ENCODE measurements at places on chromosomes 7 and 10.

DNA sequence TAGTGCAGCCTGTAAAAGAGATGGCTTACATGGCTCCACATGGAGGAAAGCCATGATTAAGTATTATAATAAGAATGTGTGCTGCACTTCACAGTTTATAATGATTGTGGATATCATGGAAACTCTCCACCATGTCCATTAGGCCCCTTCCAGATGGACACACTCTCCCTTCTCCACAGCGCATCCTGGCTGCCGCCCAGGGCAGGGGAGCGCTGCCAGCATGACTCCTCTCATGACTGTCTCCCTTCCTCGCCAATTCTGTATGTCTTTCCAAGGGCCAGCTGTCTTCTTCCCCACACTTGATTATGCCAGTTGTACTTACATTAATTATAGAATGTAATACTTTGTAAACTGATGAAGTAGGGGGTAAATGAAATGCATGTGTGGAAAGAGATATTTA, 259.3 kb upstream of the TMEM72 start:
- H3K4me1 ChIP-seq = no peaks in the 10 kb centered on the region
- H3K27me3 ChIP-seq = no peaks in the 10 kb centered on the region
- no peak for DNase-seq
- no peak overlapping the region for H3K27ac ChIP-seq
- H3K4me3 ChIP-seq = no peak overlapping the region
- H3K36me3 ChIP-seq = no peaks in the 10 kb centered on the region

GRCh38 chr10:106768204-106768603, 396.3 kb downstream of the SORCS1 start:
- no peak for DNase-seq
- H3K27ac ChIP-seq = no peak overlapping the region
- H3K4me1 ChIP-seq = no peaks in the 10 kb centered on the region
- no peaks in the 10 kb centered on the region for H3K36me3 ChIP-seq
- H3K27me3 ChIP-seq = no peaks in the 10 kb centered on the region
- H3K4me3 ChIP-seq = no peak overlapping the region

DNA sequence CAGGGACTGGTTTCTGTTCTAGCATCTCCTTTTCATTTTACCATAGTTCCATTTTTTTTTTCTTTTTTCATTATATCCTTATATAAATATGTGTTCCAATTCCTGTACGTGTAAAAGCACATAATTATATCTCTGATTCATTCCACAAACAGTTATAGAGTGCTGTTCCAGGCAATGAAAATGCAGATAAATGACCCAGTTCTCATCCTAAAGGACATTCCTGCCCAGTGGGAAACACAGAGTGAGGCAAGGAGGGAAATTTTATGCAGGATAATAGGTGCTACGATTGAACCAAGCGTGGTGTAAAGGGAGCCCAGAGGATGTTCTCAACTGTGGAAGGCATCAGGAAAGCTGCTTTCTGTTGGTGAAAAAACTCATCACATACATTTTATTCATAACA, 408.1 kb downstream of the GATA3 start:
- no peak for DNase-seq
- no peaks in the 10 kb centered on the region for H3K36me3 ChIP-seq
- no peak overlapping the region for H3K27ac ChIP-seq
- H3K4me1 ChIP-seq = no peaks in the 10 kb centered on the region
- H3K27me3 ChIP-seq = no peaks in the 10 kb centered on the region
- H3K4me3 ChIP-seq = no peak overlapping the region

DNA sequence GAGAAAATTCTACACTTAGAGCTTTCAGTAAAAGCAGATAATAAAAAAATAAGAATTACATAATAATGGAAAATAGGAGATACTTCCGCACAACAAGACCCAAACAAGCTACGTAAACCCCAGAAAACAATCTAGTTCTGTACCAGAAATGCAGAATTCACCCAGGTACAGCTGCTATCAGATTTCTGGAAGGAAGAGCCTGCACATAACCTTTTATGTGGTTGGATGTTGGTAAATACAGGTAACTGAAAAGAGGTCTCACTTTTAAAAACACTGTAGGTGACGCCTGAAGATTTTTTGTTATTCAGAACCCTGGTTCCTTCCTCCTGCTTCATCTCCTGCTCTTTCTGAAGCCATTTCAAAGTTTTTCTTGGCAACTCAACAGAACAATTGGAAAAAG, 29.9 kb downstream of the PANK1 start:
- H3K4me1 ChIP-seq = no peaks in the 10 kb centered on the region
- H3K27ac ChIP-seq = no peak overlapping the region
- H3K4me3 ChIP-seq = no peak overlapping the region
- DNase-seq = no peak

- H3K27ac ChIP-seq = no peak overlapping the region
- no peaks in the 10 kb centered on the region for H3K36me3 ChIP-seq
- no peak for DNase-seq
- H3K4me3 ChIP-seq = no peak overlapping the region
- H3K4me1 ChIP-seq = peaks cover 3% of the 10 kb centered on the region
- H3K27me3 ChIP-seq = no peaks in the 10 kb centered on the region
Measured at GRCh38 chr10:109957092-109957797, 33.9 kb upstream of the XPNPEP1 start.

- H3K4me1 ChIP-seq = peaks cover 4% of the 10 kb centered on the region
- no peak overlapping the region for H3K4me3 ChIP-seq
- H3K27me3 ChIP-seq = no peaks in the 10 kb centered on the region
- H3K27ac ChIP-seq = no peak overlapping the region
- no peaks in the 10 kb centered on the region for H3K36me3 ChIP-seq
Measured at GRCh38 chr7:30906515-30907240, 5.0 kb upstream of the AQP1 start.

DNA sequence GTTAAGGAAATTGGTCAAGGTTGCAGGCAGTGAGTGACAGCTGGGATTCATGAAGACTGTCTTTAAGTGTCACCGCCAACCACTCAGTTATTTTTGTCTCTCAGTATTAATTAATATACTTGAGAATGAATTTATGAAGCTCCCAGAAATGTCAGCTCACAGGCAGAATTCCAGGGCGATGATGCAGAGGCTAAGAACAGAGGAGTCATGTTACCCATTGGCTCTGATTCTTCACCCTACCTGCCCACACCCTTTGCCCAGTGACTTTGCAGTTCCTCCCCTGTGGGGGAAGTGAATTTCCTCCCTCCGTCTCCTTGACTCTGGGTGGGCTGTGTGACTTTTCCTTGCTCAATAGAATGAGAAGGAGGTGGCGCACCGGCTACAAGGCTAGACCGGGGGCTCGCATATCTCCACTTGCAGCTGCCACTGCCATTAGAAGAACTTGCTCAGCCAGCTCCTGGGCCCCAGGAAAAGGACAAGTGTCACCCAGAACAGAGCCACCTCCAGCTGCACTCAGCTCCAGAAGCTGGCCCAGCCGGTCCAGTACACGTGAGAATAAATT, 157.1 kb upstream of the PRKCQ start:
- peaks cover 35% of the 10 kb centered on the region for H3K4me1 ChIP-seq
- DNase-seq = peak; percentile 69
- H3K36me3 ChIP-seq = peaks cover 12% of the 10 kb centered on the region
- H3K4me3 ChIP-seq = peak overlapping the region; percentile 46
- H3K27me3 ChIP-seq = no peaks in the 10 kb centered on the region

DNA sequence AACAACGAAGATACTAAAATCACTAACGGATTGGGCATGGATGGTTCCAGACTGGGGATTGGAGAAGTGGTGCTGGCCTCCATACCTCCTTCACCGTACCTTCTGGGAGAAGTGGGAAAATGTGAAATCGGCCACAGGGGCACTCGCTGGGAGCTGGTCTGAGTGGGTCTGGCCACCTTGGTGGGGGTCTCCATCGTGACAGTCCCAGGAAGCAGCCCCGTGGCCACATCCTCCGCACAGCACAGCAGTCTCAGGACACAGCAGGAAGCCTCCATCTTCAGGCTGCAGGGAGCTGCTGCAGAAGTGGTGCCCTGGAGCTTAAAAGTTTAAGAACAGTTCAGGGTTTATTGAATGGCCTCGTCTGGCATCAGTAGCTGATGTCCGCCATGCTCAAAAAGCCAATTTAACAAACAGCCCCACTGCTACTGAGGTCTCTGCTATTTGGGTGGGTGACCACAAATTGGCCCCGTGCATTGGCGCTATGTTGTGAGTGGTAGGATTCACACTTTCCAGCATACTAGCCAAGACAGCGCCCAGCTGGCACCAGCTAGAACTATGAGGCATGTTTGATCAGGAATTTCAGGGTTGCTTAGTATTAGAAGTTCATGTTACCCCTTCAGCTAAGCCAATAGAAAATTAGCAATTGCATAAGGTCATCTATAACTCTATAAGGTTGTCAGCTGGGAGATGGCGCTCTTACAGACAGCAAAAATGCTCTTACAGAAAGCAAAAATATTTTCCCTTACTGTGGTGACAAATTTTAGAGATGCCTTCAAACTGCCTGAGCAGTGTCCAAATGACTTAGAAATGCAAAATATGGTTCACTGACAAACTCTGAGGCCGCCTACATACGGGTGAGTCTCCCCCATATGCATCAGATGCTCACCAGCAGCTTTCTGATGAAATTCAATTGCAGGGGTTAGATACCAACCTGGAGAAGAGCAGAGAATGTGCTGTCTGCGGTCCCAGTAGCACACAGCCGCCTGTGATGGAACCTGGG, 17.0 kb downstream of the PKD1L1 start:
- H3K36me3 ChIP-seq = no peaks in the 10 kb centered on the region
- no peak for DNase-seq
- H3K4me1 ChIP-seq = no peaks in the 10 kb centered on the region
- H3K4me3 ChIP-seq = no peak overlapping the region

DNA sequence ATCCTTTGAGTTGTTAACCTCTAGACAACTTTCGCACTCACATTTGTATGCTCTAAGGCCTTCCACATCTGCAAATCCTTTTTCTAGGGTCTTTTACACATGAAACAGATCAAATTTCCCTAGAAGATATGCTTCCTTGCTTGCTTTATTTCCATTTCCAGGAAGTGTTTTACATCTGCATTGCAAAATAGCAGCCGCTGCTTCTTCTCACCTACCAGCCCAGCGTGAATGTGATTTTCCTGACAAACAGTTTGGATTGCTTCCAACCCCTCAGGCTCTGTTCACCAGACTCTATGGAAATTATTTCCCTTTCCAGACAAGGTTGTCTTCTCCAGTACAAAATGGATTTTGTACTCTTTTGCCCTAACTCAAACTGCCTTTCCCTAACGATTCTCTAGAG, 50.9 kb upstream of the PAPSS2 start:
- DNase-seq = no peak
- H3K36me3 ChIP-seq = no peaks in the 10 kb centered on the region

DNA sequence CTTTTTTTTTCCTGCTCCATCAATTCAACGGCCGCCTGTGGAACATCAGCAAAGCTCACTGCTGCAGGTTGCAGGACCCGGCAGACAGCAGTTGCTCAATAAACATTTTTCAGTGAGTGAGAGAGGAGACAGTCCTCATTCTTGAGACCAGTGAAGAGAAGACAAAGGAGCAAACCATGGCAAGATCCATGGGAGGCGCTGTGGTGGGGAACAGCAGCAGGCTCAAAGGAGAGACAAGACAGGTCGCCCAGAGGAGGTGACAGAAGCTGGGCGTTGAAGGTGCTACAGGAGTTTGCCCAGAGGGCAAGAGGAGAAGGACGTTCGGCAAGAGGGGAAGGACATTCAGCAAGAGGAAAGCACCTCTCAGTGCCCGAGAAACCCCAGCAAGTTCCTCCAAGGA, 74.5 kb upstream of the FGFR2 start:
- no peaks in the 10 kb centered on the region for H3K36me3 ChIP-seq
- H3K4me3 ChIP-seq = no peak overlapping the region
- H3K27me3 ChIP-seq = no peaks in the 10 kb centered on the region

GRCh38 chr7:132685277-132685676, 109.0 kb upstream of the PLXNA4 start:
- DNase-seq = no peak
- H3K4me3 ChIP-seq = no peak overlapping the region
- H3K27me3 ChIP-seq = peaks cover 4% of the 10 kb centered on the region
- H3K36me3 ChIP-seq = no peaks in the 10 kb centered on the region
- no peak overlapping the region for H3K27ac ChIP-seq

- no peak overlapping the region for H3K27ac ChIP-seq
- no peaks in the 10 kb centered on the region for H3K27me3 ChIP-seq
- H3K4me3 ChIP-seq = no peak overlapping the region
- H3K36me3 ChIP-seq = peaks cover 23% of the 10 kb centered on the region
- DNase-seq = no peak
Measured at GRCh38 chr7:131483586-131483985, 72.8 kb downstream of the PODXL start.

GRCh38 chr7:78037603-78038002, 239.0 kb downstream of the PHTF2 start:
- no peaks in the 10 kb centered on the region for H3K36me3 ChIP-seq
- DNase-seq = no peak
- no peak overlapping the region for H3K4me3 ChIP-seq
- no peak overlapping the region for H3K27ac ChIP-seq

- H3K4me1 ChIP-seq = peaks cover 3% of the 10 kb centered on the region
- no peaks in the 10 kb centered on the region for H3K36me3 ChIP-seq
- H3K27ac ChIP-seq = no peak overlapping the region
- H3K4me3 ChIP-seq = no peak overlapping the region
- no peaks in the 10 kb centered on the region for H3K27me3 ChIP-seq
- no peak for DNase-seq
Measured at GRCh38 chr7:93948106-93948505, 26.6 kb downstream of the GNG11 start.

- H3K27me3 ChIP-seq = peaks cover 20% of the 10 kb centered on the region
- H3K27ac ChIP-seq = no peak overlapping the region
- DNase-seq = no peak
- no peaks in the 10 kb centered on the region for H3K36me3 ChIP-seq
- no peak overlapping the region for H3K4me3 ChIP-seq
Measured at GRCh38 chr7:25303281-25304181, 75.2 kb upstream of the NPVF start.

- peaks cover 38% of the 10 kb centered on the region for H3K4me1 ChIP-seq
- no peaks in the 10 kb centered on the region for H3K27me3 ChIP-seq
- no peaks in the 10 kb centered on the region for H3K36me3 ChIP-seq
- no peak for DNase-seq
Measured at GRCh38 chr10:79320316-79320715, 27.0 kb upstream of the PPIF start.

DNA sequence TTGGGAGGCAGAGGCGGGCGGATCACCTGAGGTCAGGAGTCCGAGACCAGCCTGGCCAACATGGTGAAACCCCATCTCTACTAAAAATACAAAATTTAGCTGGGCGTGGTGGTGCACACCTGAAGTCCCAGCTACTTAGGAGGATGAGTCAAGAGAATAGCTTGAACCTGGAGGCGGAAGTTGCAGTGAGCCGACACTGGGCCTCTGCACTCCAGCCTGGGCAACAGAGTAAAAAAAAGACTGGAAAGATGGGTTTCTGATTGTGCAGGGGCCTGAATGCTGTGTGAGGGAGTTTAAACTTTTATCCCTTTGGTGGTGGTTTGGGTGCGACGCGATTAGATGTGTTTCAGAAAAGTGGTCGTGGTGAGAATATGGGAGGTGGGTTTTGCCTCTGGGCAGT, 1.8 kb downstream of the CHST12 start:
- H3K4me1 ChIP-seq = peaks cover 16% of the 10 kb centered on the region
- H3K27me3 ChIP-seq = no peaks in the 10 kb centered on the region
- H3K36me3 ChIP-seq = no peaks in the 10 kb centered on the region
- DNase-seq = no peak
